Esophagus squamous epithelium (tissue), 5 donors: ENCODE measurements at places on chromosomes 4 and X. TPM values are rescaled to one million over a fixed set of nuclear protein-coding genes. Genes with fewer than 3 reads are reported as not detected.
A peak's percentile ranks its signal among the peaks of the same experiment; 100 is the strongest.

GRCh38 chrX:139647597-139647996 lies 60.4 kb downstream of the MCF2 start:
- DNase-seq, result no peak

- DNase-seq, result peak; percentile 10
Observed at GRCh38 chrX:53441531-53442321, 7.6 kb upstream of the HSD17B10 start.

Gene FGFR3
- 307 TPM for total RNA-seq

GRCh38 chrX:152725409-152725808 lies 8.1 kb downstream of the CSAG1 start:
- no peak for DNase-seq

DNA sequence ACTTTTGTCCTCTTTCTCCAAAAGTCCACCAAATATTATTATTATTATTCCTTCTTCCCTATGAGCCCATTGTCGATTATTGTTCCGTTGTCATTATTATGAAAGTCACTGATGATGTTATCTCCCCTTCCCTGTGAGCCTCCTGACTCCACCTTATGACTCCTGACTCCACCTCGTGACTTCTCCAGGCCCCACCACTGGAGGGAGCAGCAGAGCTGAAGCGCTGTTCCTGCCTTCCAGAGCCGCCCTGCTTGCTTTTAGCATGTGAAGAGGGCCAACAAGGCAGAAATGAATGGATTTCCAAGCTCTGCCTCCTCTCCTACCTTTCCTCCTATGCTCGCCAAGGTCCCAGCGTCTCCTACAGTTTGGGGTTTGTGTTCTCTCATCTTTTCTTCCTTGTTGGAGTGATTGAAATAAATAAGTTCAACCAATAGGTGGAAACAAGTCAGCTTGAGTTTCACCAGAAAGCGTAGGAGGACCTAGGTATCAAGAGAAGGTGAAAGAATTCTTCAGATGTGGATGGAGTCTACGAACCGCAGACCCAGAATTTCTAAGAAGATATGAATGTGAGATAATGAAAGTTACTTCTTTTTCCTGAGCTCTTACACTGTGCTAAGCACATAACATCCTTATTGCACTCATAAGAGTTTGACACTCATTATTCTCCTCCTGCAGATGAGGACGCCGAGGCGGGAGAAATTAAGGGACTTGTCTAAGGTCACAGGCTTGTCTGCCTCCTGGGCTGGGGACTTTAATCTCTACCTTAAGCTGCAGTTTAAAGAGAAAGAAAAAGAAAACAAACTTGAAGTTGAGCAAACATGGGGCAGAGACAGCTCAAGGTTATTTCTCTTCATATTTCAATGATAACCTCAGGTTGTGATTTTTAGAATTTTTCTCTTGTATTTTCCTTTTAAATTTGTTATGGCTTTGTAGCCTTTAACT lies 26.1 kb downstream of the IGSF1 start:
- no peak for DNase-seq

DNA sequence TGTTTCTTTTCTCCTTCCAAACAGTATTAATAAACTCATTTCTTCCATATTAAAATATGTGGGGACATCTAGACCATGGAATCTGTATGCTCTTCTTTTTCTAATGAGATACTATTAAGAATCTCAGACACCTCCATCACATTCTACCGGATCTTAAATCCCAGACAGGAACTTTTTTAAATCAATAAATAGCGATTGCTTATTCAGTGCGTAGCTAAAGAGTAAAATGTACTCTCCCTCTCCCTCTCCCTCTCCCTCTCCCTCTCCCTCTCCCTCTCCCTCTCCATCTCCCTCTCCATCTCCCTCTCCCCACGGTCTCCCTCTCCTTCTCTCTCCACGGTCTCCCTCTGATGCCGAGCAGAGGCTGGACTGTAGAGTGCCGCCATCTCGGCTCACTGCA lies 297.0 kb downstream of the HNRNPD start:
- DNase-seq, result no peak

- DNase-seq, result no peak
Observed at GRCh38 chr4:68954126-68954525, 2.5 kb upstream of the UGT2A3 start.

DNA sequence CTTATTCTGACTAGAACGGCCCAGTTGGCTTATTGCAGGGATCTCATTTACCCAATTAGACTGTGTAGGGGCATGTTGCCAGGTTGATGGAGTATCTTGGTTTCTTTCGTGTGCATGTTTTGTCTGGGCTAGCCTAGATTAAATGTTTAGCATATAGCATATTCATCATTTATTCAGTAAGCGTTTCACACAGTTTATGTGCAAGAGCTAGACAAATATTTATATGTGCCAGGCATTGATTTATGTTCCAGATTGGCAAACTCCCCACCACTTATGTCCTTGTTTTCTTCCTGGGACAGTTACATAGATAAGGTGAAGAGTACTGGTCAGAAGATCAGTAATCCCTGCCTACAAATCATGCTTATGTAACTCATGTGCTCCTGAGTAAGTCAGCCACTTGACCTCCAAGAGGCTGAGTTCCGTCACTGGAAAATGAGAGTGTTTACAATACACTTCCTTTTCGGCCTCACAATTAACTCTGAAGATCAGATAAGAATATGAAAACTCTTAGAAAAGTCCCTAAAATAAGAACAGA lies 57.2 kb downstream of the RUFY3 start:
- DNase-seq, result no peak

GRCh38 chr4:108359130-108359985 lies 190.6 kb upstream of the LEF1 start:
- no peak for DNase-seq

GRCh38 chrX:13697455-13697854 lies 8.5 kb downstream of the RAB9A start:
- no peak for DNase-seq

GRCh38 chr4:107977966-107978705 lies 11.6 kb upstream of the HADH start:
- DNase-seq, result no peak

GRCh38 chrX:150887906-150888465 lies 10.5 kb downstream of the CD99L2 start:
- DNase-seq, result no peak

DNA sequence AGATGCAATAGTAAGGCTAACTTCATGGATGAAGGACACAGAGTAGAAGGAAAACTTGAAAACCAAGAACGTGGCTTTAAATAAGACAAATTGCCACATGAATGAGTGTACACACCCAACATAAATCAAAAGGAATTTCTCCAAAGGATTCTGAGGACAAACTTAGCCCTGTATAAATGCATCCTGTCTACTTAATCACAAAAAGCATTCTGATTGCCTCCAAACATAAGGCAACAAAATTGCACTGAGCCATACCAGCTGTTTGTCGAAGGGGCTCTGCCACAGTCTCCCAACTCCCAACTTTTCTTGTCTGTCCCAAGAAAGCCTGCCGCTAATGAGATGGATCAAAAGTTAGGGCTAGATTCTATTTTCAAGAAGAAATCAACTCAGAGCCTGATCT lies 194.3 kb downstream of the SOWAHB start:
- no peak for DNase-seq

- no peak for DNase-seq
Observed at GRCh38 chr4:129526812-129527211, 430.9 kb downstream of the C4orf33 start.

Gene TMEM150C
- total RNA-seq, result 3.8 TPM

DNA sequence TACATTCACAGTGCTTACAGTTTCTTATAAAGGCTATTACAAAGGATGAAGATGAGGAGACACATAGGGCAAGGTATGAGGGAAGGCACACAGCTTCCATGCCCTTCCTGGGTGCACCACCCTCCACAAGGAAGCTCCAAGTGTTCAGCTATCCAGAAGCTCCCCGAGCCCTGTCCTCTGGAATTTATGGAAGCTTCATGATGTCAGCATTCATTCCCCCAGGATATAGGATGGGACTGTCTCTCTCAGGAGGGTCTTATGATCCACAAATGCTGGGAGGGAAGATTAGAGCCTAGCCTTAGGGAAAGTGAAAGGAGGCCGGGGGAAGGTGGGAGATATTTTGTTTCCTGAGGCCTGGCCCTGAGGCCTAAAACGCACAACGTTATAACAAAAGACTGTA lies 236.0 kb downstream of the ANK2 start:
- DNase-seq, result no peak

DNA sequence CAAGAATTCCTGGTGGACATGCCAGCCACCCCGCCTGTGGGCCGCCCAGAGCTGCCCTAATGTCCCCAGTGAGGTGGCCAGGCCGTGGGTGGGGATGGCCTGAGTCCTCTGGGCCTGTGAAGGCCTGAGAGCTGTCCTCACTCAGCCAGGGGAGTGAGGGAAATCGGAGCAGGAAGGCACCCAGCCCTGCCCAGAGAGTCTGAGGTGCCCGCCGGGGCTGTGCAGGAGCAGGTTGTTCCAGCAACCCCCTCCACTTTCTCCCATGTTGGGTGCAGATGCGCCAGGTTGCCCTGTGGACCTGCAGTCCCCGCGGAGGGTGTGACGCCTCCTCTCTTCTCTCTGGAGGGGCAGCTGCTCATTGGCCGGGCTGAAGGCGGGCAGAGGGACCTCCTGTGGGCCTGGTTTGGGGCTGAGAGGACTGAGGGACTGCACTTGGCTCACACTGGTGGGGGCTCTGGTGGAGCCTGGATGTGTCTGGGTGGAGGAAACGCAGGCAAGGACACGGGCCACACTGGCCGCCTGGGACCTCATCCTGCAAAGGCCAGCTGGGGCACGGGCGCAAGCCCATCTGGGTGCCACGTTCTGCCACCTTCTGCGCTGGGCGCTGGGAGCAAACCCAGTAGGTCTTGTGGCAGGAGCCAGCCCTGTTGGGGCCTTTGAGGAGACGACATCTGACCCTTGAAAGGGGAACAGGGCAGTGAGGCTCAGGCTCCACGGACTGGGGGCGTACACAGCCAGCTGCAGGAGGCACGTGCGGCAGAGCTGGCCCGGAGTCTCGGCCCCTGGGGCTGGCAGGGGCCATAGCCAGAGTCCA lies 14.0 kb downstream of the DOK7 start:
- DNase-seq, result no peak

DNA sequence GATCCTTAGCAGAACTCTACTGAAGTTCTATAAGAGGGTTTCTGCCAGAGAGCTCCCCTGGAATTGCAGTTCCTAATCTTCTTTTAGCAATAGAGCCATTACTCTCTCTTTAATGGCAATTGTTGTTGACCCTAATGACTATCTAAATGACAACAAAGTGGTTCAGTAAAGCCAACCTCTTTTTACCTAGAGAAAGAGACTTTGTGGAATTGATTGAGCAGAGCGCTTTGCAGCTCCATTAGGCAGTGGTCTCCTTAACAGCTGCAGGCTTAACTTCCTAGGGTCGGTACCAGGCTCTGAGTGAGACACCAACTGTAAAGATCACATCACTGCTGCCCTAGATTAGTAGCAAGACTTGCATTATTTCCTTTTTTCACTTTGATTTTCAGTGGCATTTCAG lies 1472.9 kb upstream of the TENM3 start:
- no peak for DNase-seq

DNA sequence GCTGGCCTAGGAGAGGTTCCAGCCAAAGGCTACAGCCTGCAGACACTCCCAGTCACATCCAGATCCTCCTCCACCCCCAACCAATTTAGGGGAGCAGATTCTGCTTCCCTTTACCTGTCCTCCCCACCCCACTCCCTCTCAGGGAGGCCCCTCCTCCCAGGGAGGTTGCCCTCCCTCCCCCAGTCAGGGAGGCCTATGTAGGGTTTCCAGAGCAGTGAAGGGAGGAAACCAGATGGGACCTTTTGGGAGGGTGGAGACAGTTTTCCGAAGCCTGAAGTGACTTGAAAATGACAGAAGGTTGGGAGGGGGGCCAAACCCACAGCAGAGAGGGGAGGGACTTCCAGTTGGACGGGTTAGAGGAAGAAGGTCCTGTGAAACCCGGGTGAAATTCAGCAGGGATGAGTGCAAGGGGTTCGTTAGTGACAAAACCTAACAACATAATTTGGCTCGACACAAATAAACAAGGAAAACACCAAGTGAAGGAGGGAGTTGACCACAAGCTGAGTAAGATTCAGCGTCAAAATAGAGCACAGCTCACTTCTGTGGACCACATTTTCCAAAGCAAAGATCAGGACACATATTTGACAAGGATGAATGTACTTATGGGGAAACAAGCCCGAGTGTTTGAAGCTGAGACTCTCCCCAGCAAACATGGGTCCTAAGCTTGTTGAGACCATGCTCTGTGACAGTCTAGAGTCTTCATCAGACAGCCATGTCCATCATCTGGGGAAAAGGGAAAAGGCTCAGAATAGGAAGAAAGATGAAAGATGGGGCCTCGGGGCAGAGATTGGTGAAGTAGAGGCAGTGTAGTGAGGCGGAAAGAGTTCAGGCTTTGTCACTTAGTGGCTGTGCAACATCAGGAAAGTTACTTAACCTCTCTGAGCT lies 46.4 kb downstream of the PRPS1 start:
- peak; percentile 20 for DNase-seq

GRCh38 chr4:107906458-107907100 lies 24.8 kb upstream of the CYP2U1 start:
- no peak for DNase-seq

Gene ARHGEF38
- total RNA-seq, result 0.29 TPM

DNA sequence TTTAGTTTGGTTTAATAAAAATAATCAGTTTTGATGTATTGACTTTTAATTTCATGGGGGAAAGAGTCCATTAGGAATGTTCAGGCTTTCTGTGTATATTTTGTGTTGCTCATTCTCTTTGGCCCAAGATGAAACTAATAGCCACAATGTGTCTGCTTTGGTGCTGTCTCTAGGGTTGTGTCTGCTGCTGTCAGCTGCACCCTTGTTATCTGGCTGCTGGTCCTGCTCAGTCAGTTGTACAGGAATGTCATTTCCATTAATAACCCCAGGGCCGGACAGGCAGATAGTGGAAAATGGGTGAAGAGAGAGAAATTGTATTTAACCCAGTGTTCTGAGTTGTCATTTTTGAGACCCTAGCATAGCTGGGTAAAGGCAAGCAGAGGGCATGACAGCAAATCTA lies 115.1 kb downstream of the PHEX start:
- DNase-seq, result no peak

DNA sequence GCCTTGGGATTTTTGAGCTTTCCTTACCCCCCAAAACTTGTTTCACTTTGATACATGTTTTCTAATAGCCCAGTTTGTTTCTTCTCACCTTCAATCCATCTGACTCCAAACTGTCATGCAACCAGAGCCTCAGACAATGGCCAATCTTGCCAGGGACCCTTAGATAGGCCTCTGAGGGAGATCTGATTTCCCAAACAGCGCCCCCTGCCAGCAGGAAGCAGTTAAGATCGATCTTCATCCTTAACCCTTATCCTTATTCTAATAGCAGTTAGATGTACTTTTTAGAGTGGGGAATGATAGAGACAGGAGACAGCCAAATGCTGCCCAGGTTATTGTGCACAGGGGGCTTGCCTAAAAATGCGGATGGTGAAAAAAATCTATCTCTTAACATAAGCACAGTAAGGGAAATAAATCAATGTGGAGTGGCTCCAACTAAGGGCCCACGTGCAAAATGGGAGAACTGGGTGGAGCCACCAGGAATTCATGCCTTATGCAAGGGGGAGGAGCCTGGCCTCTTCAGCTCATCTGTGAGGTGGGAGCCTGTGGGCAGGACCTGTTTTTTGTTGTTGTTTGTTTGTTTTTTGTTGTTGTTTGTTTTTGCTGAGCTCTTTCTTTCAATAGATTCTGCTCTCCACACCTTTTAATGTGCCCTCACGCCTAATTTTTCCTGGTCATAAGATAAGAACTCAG lies 833.6 kb upstream of the AGA start:
- DNase-seq, result no peak
